Activated naive CD4-positive, alpha-beta T cell (primary cell): ENCODE measurements at places on chromosomes 7 and 10.

- DNase-seq, result no peak
These were observed 6.2 kb downstream of the SYCE1 start for GRCh38 chr10:133559216-133559615.

DNA sequence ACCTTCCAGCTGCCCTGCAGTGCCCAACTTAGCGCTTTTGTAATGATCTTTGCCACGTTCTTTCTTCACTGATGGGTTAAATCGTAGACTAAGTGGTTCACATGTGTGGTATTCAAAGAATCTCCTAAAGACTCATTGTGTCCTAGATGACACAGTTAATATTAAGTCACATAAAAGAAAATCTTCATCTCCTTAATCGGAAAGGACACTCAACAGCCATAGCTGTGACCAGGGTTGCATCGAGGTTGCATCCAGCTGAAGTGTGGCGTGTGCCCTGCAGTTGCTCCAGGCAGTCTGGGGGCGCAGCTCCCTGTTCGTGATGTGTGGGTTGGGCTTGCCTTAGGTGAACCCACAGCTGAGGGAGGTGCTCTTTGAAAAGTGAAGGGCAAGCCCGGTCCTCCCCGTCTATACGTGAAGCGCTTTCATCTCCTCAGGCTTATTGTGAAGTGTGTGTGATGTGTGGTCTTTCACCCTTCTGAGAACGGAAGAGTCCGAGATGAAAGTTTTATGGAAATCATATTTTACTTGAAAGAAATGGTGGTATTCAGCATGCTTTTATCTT, 122.7 kb downstream of the TRRAP start:
- DNase-seq, result no peak

GRCh38 chr7:54615537-54615936, 73.4 kb downstream of the VSTM2A start:
- no peak for DNase-seq

- DNase-seq, result no peak
These were observed 37.0 kb upstream of the GOT1 start for GRCh38 chr10:99467236-99467999.

DNA sequence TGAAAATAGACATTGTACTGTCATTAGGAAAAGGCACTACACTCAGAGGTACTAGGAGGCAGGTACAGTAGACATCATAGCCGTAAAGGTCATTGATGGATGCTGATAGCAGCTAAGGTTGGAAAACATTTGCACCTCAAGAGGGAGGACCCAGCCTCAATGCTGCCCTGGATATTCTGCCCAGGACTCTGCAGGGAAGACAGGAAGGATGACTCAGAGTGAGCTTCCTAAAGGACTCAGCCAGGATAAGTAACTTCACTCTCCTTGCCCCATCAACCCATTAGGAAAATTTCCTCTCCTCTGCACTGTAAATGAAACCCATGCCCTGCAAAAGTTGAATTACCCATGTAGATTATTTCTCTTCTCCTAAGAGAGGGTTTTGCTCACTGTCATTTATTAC, 617.9 kb upstream of the MKI67 start:
- no peak for DNase-seq

DNA sequence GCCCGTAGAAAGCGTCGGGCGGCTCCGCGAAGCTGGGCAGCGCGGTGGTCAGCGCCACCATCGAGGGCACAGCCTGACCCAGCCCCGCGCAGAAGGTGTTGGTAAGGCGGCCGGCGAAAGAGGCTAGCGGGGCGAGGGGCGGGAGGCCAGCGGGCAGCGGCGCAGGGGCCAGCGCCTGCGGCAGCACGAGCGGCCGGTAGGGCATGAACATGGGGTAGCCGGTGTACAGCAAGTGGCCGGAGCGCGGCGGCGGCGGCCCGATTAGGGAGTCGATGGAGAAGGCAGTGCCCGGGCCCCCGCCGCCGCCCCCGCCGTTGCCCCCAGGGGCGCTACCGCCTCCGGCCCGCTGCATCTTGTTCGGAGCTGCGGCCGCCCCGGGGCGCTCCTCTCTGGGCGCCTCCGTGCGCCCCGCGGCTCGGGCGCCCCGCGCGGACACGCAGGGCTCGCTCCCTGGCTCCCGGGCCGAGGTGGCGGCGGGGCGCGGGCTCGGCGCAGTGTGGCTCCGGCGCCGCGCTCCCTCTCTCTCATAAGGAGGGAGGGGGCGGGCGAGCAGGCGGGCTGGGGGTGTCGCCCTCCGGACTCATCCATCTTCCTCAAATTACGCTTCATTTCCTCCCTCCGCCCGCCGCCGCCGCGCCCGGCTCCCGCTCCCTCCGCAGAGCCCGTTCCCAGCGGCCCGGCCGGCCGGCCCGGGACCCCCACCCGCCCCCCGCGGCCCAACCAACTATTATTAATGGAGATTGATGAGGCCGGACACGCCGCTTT, at the start of gene GBX1:
GBX1 (minus strand) TSS at position 498 of the 765 bp plus-strand sequence; CDS start at position 352, 146 bp downstream.
- DNase-seq, result no peak

DNA sequence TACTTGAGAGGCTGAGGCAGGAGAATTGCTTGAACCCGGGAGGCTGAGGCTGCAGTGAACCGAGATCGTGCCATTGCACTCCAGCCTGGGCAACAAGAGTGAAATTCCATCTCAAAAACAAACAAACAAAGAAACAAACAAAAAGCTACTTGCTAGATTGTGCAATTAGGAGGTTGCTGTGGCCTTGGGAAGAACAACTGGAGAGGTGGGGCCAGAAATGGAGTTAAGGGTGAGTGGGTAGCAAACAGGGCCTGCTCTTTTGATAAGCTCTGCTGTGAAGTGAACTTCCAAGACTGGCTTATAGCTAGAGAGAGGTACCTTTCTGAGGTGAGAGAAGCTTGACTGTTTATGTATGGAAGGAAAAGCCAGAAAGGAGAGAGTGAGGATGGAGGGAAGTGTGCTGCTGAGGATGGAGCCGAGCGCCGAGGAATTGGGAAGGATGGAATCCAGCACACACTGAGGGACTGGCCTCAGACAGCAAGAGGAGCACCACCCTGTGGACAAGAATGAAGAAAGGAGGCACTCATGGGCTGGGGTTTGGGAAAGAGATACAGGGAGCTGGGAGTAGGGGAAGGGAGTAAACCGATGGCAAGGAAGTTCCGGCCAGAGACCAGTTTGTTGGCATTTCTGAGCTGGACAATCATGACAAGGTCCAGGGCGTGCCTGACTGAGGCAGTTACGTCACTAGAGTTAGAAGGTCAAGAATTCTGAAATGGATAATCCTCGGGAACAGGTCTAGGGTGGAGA, 7.0 kb upstream of the RPEL1 start:
- no peak for DNase-seq

DNA sequence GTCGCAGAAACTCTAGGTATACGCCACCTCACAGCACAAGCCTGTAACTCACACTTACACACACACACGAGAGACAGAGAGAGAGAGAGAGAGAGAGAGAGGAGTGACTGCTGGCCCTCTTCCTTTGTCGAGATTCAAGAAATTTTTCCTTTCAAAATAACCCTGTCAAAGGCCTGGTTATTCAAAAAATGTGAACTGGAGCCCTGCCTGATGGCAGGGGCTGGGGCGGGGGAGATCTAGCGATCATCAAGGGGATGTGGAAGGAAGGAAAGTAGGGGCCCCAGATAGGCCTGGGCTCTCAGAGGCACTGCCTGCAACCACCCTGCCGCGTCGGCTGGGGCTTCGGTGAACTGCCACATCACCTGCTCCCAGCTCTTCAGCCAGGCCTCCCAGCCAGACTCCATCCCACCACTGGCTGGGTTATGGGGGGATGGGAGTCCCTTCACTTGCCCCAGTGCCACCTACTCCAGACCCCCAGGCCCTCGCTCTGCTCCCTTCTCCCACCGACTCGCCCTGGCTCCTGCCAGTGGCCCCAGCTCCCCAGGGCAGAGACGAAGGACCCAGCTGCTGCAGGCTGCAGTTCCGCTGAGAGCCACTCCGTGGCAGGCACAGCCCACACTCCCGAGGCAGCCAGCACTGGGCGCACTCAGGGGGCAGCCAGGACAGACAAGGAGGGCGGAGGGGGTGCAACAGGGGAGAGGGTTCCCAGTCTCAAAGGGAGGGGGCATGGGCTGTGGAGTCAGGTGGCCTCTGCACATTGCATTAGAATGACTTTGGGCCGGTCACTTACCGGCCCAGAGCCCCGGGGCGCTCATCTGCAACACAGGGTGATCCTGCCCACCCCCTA, 15.3 kb downstream of the KCNH2 start:
- DNase-seq, result no peak

GRCh38 chr7:98922392-98923187, 44.3 kb downstream of the TRRAP start:
- no peak for DNase-seq

DNA sequence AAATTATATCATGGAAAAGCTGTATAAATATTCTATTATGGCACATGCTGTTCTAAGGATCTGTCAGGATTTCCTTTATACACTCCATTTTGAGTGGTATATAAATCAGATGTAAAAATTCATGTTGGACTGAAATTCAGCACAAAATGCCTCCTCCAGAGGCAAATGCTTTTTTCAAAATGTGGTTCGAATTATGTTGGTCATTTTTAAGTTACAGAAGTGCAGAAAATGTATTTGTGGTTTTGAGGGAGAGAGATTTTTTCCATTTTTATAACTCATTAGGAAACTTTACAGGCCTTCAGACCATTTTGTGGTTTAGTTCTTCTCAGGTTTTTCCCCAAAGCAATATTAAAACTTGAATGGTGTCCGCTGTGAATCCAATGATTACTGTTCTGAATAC, 2.9 kb downstream of the PPP1R3A start:
- DNase-seq, result no peak
